ENCODE measurements at places on chromosomes 7 and 10. TPM values are rescaled to one million over a fixed set of nuclear protein-coding genes. Genes with fewer than 3 reads are reported as not detected.

FUOM gene
- total RNA-seq: 18.2 TPM

SPDYE9 gene
- total RNA-seq: not detected

TDRD1 gene
- total RNA-seq: not detected

SPDYE3 gene
- total RNA-seq: not detected

ATOH7 gene
- total RNA-seq: 0.08 TPM

ATRNL1 gene
- 0.32 TPM for total RNA-seq

ZC3HAV1L gene
- 4.0 TPM for total RNA-seq

LGI1 gene
- not detected for total RNA-seq

OR2A42 gene
- not detected for total RNA-seq

CCDC172 gene
- not detected for total RNA-seq

All from A549 treated with AZD2906 at 1 μM for 4 hours (cell line).